PC-9 (cell line): ENCODE measurements at places on chromosomes 12 and 14. TPM values are rescaled to one million over a fixed set of nuclear protein-coding genes. Genes with fewer than 3 reads are reported as not detected.

The TRMT5 gene
- 17.3 and 17.6 TPM in 2 replicates for total RNA-seq

The GPRC5D gene
- not detected in 2 replicates for total RNA-seq

The KRT7 gene
- 3,783 and 4,555 TPM in 2 replicates for total RNA-seq

The PDZRN4 gene
- not detected in 2 replicates for total RNA-seq

The OR10G3 gene
- total RNA-seq, result not detected in 2 replicates

The LRRC10 gene
- not detected in 2 replicates for total RNA-seq

The P2RX7 gene
- 2.2 and 3.2 TPM in 2 replicates for total RNA-seq

The MYF6 gene
- not detected in 2 replicates for total RNA-seq

The TMEM106C gene
- 99.4 and 100 TPM in 2 replicates for total RNA-seq

The FOXG1 gene
- not detected in 2 replicates for total RNA-seq

The HNF1A gene
- not detected in 2 replicates for total RNA-seq

The LYSET gene
- 9.5 and 14.3 TPM in 2 replicates for total RNA-seq

- peaks cover 25% of the 10 kb centered on the region for H3K4me1 ChIP-seq
- DNase-seq, result peak; percentile 83
- no peaks in the 10 kb centered on the region for H3K27me3 ChIP-seq
- peak overlapping the region; percentile 67; the same call in 1 of the 2 replicates for H3K4me3 ChIP-seq
Measured at GRCh38 chr12:6943389-6943721, 261 bp upstream of the RNU7-1 start.

GRCh38 chr12:121114019-121114639 lies 18.5 kb upstream of the P2RX7 start:
- no peaks in the 10 kb centered on the region for H3K36me3 ChIP-seq
- DNase-seq, result no peak
- no peak overlapping the region for H3K27ac ChIP-seq
- H3K4me3 ChIP-seq, result no peak overlapping the region
- no peaks in the 10 kb centered on the region; the same call in 1 of the 2 replicates for H3K4me1 ChIP-seq

GRCh38 chr14:38593476-38593875 lies 337.6 kb upstream of the CLEC14A start:
- no peak for DNase-seq
- H3K36me3 ChIP-seq, result no peaks in the 10 kb centered on the region
- no peak overlapping the region for H3K27ac ChIP-seq
- no peaks in the 10 kb centered on the region for H3K4me1 ChIP-seq
- H3K27me3 ChIP-seq, result no peaks in the 10 kb centered on the region

DNA sequence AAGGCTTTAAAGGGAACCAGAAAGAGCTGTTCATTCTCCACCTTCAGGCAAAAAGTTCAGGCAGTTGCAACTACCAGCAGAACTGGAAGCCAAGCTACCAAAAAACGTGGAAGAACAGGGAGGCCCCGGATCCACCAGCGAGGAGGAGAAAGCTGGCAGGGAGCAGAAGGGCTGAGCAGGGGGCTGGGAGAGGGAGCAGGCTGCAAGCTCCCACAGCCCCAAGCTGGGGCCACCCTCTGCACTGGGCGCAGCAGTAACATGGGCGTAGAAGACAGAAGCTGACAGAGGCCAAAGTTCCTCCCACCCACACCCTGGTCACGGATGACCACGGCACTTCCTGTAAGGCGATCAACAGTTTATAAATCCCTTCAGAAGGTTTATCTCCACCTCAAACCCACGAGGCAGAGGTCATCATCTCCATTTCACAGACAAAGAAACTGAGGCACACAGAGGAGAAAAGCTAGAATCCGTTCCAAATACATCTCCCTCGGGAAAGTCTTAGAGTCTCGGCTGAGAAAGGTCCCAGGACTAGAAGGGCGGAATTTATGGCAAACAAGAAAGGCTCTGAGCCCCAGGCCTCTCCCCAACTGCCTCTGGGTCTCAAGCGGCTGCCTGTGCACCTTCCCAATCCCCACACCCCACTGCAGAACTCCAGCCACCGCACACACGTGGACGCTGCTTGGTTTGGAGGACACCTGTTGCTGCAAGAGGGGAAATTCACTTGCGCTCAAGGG lies 1.8 kb downstream of the CCDC85C start:
- peak overlapping the region; percentile 54 for H3K4me3 ChIP-seq
- H3K36me3 ChIP-seq, result no peaks in the 10 kb centered on the region
- DNase-seq, result no peak

- no peak overlapping the region for H3K27ac ChIP-seq
- no peaks in the 10 kb centered on the region for H3K36me3 ChIP-seq
- no peak for DNase-seq
- H3K4me3 ChIP-seq, result no peak overlapping the region
Measured at GRCh38 chr12:92385296-92385695, 239.7 kb upstream of the BTG1 start.

DNA sequence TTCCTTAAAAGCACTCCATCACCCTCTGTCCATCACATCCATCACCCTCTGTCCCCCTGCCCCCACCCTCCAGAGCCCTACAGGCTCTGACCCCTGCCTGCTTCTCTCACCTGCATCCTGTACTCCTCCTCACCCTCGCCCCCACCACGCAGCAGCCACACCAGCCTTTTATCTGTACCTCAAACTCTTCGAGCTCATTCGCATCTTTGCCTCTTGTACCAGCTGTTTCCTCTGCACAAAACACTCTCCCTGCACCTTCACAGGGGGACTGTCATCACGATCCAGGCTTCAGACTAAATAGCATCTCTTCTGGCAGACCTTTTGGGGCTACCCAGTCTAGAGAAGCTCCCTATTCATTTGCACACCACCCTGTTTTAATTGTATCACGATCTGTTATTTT lies 24.1 kb downstream of the TMEM229B start:
- H3K27me3 ChIP-seq, result no peaks in the 10 kb centered on the region
- no peaks in the 10 kb centered on the region for H3K36me3 ChIP-seq
- H3K4me3 ChIP-seq, result no peak overlapping the region

- H3K4me1 ChIP-seq, result peaks cover 18% of the 10 kb centered on the region
- H3K4me3 ChIP-seq, result no peak overlapping the region
- peak overlapping the region; percentile 60 for H3K27ac ChIP-seq
- H3K27me3 ChIP-seq, result no peaks in the 10 kb centered on the region
- DNase-seq, result no peak
Measured at GRCh38 chr12:8156416-8156815, 399 bp upstream of the ZNF705A start.

GRCh38 chr12:89970722-89971121 lies 262.1 kb upstream of the ATP2B1 start:
- H3K27me3 ChIP-seq, result no peaks in the 10 kb centered on the region
- no peaks in the 10 kb centered on the region for H3K36me3 ChIP-seq
- no peak for DNase-seq
- peaks cover 17% of the 10 kb centered on the region for H3K4me1 ChIP-seq

DNA sequence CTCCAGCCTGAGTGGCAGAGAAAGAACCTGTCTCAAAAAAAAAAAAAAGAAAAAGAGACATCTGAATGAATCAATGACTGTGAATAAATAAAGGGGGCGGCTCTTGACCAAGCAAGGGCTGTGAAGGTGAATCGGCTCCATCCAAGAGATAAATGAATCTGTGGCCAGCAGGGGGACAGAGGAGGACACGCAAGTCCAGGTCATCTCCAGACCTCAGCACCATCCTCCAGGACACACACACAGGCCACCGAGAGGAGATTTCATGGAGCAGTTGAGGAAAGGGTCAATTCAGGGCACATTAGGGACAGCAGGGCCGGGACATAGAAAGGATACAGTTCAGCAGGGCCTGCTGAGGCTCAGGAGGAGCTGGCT lies 21.6 kb downstream of the TRPV4 start:
- H3K4me3 ChIP-seq, result no peak overlapping the region
- no peaks in the 10 kb centered on the region for H3K36me3 ChIP-seq
- no peak overlapping the region for H3K27ac ChIP-seq
- H3K27me3 ChIP-seq, result no peaks in the 10 kb centered on the region

GRCh38 chr14:65798216-65798615 lies 385.7 kb downstream of the FUT8 start:
- no peaks in the 10 kb centered on the region for H3K27me3 ChIP-seq
- H3K4me3 ChIP-seq, result no peak overlapping the region
- no peaks in the 10 kb centered on the region for H3K36me3 ChIP-seq
- no peak overlapping the region for H3K27ac ChIP-seq
- H3K4me1 ChIP-seq, result no peaks in the 10 kb centered on the region

- H3K4me3 ChIP-seq, result no peak overlapping the region
- H3K27me3 ChIP-seq, result no peaks in the 10 kb centered on the region
- H3K36me3 ChIP-seq, result no peaks in the 10 kb centered on the region
- H3K4me1 ChIP-seq, result peaks cover 19% of the 10 kb centered on the region
Measured at GRCh38 chr12:53575502-53576249, 50.5 kb downstream of the ATF7 start.

GRCh38 chr14:57533214-57533613 lies 39.6 kb upstream of the CCDC198 start:
- H3K4me3 ChIP-seq, result no peak overlapping the region
- no peak overlapping the region for H3K27ac ChIP-seq
- no peaks in the 10 kb centered on the region for H3K36me3 ChIP-seq
- H3K4me1 ChIP-seq, result no peaks in the 10 kb centered on the region
- no peaks in the 10 kb centered on the region for H3K27me3 ChIP-seq

DNA sequence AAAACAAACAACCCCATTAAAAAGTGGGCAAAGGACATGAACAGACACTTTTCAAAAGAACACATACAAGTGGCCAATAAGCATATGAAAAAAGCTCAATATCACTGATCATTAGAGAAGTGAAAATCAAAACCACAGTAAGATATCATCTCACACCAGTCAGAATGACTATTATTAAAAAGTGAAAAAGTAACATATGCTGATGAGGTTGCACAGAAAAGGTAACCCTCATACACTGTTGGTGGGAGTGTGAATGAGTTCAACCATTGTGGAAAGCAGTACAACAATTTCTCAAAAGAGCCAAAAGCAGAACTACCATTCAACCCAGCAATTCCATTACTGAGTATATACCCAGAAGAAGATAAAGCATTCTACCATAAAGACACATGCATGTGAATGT lies 18.2 kb downstream of the PDE6H start:
- no peak for DNase-seq
- no peaks in the 10 kb centered on the region for H3K27me3 ChIP-seq
- no peaks in the 10 kb centered on the region for H3K36me3 ChIP-seq
- no peak overlapping the region for H3K4me3 ChIP-seq

GRCh38 chr12:68007466-68007865 lies 18.2 kb downstream of the IFNG-AS1 start:
- H3K27ac ChIP-seq, result no peak overlapping the region
- no peaks in the 10 kb centered on the region for H3K27me3 ChIP-seq
- no peaks in the 10 kb centered on the region for H3K36me3 ChIP-seq
- H3K4me1 ChIP-seq, result no peaks in the 10 kb centered on the region

GRCh38 chr12:73906757-73907156 lies 630.9 kb upstream of the ATXN7L3B start:
- H3K27ac ChIP-seq, result no peak overlapping the region
- no peaks in the 10 kb centered on the region for H3K4me1 ChIP-seq
- no peaks in the 10 kb centered on the region for H3K27me3 ChIP-seq
- no peak for DNase-seq
- H3K36me3 ChIP-seq, result no peaks in the 10 kb centered on the region

GRCh38 chr12:131054345-131055092 lies 100.8 kb downstream of the ADGRD1 start:
- no peak overlapping the region for H3K4me3 ChIP-seq
- DNase-seq, result no peak
- H3K36me3 ChIP-seq, result no peaks in the 10 kb centered on the region
- H3K4me1 ChIP-seq, result no peaks in the 10 kb centered on the region

- H3K27me3 ChIP-seq, result no peaks in the 10 kb centered on the region
- H3K4me3 ChIP-seq, result peak overlapping the region; percentile 28; the same call in 1 of the 2 replicates
- peak; percentile 86 for DNase-seq
- no peaks in the 10 kb centered on the region for H3K36me3 ChIP-seq
- H3K27ac ChIP-seq, result peak overlapping the region; percentile 99
- H3K4me1 ChIP-seq, result peaks cover 64% of the 10 kb centered on the region
Measured at GRCh38 chr12:75977952-75978671, 53.5 kb downstream of the PHLDA1 start.

GRCh38 chr14:92581966-92582566 lies 68.5 kb downstream of the RIN3 start:
- no peak overlapping the region for H3K27ac ChIP-seq
- H3K27me3 ChIP-seq, result no peaks in the 10 kb centered on the region
- no peak for DNase-seq
- H3K36me3 ChIP-seq, result peaks cover 16% of the 10 kb centered on the region
- no peak overlapping the region for H3K4me3 ChIP-seq

- no peaks in the 10 kb centered on the region for H3K36me3 ChIP-seq
- no peaks in the 10 kb centered on the region for H3K27me3 ChIP-seq
- H3K27ac ChIP-seq, result no peak overlapping the region
- H3K4me3 ChIP-seq, result peak overlapping the region; percentile 76
- peak; percentile 28 for DNase-seq
Measured at GRCh38 chr14:66508846-66509621, 1.1 kb downstream of the GPHN start.

GRCh38 chr14:76268047-76268431 lies 107.9 kb upstream of the ESRRB start:
- peaks cover 98% of the 10 kb centered on the region for H3K27me3 ChIP-seq
- no peaks in the 10 kb centered on the region for H3K4me1 ChIP-seq
- DNase-seq, result no peak
- H3K27ac ChIP-seq, result no peak overlapping the region

- no peaks in the 10 kb centered on the region for H3K36me3 ChIP-seq
- H3K4me3 ChIP-seq, result no peak overlapping the region
Measured at GRCh38 chr12:5376591-5377207, 55.2 kb upstream of the NTF3 start.

GRCh38 chr12:122394626-122395194 lies 27.8 kb downstream of the CLIP1 start:
- DNase-seq, result no peak
- H3K4me3 ChIP-seq, result no peak overlapping the region
- H3K27ac ChIP-seq, result no peak overlapping the region
- no peaks in the 10 kb centered on the region for H3K36me3 ChIP-seq
- no peaks in the 10 kb centered on the region for H3K27me3 ChIP-seq

- peak; percentile 97 for DNase-seq
- H3K27me3 ChIP-seq, result no peaks in the 10 kb centered on the region
- peak overlapping the region; percentile 34; the same call in 1 of the 2 replicates for H3K4me3 ChIP-seq
- H3K4me1 ChIP-seq, result peaks cover 79% of the 10 kb centered on the region
Measured at GRCh38 chr12:95802482-95803270, 12.1 kb upstream of the NTN4 start.

GRCh38 chr12:128823216-128823915 lies 392 bp downstream of the SLC15A4 start:
- H3K4me1 ChIP-seq, result no peaks in the 10 kb centered on the region
- DNase-seq, result peak; percentile 49
- H3K4me3 ChIP-seq, result peak overlapping the region; percentile 90
- peak overlapping the region; percentile 46; the same call in 1 of the 2 replicates for H3K27ac ChIP-seq
- no peaks in the 10 kb centered on the region for H3K36me3 ChIP-seq

- H3K27ac ChIP-seq, result no peak overlapping the region
- no peaks in the 10 kb centered on the region for H3K4me1 ChIP-seq
- DNase-seq, result no peak
- no peak overlapping the region for H3K4me3 ChIP-seq
- H3K36me3 ChIP-seq, result no peaks in the 10 kb centered on the region
Measured at GRCh38 chr14:89810101-89810500, 144.4 kb downstream of the EFCAB11 start.

- no peaks in the 10 kb centered on the region for H3K27me3 ChIP-seq
- peak overlapping the region; percentile 44 for H3K27ac ChIP-seq
- peaks cover 19% of the 10 kb centered on the region for H3K4me1 ChIP-seq
- peak; percentile 44 for DNase-seq
- no peaks in the 10 kb centered on the region for H3K36me3 ChIP-seq
Measured at GRCh38 chr12:29429999-29430715, 49.2 kb upstream of the ERGIC2 start.

GRCh38 chr12:26460361-26460760 lies 265.0 kb downstream of the SSPN start:
- H3K36me3 ChIP-seq, result no peaks in the 10 kb centered on the region
- no peaks in the 10 kb centered on the region for H3K4me1 ChIP-seq
- H3K4me3 ChIP-seq, result no peak overlapping the region
- no peaks in the 10 kb centered on the region for H3K27me3 ChIP-seq
- no peak overlapping the region for H3K27ac ChIP-seq
